ENCODE measurements at places on chromosomes 16 and 17.

DNA sequence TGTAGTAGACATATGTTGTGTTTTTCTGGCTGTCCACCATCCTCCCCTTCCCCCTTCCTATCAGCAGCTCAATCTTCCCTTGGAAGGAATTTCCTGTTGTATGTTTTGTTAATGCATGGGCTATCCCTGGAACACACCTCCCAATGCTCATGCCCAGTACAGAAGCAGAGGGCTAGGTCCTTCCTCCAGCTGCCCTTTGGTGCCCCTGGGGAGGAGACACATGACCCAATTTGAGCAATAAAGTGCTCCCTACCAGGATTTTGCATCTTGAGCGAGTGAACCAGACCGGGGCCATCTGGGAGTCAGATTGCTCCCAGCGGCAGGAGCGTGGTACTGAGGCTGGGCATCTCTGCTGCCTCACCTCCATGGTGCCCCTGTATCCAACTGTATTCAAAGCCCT is 141.5 kb upstream of the MED13 start:
- no peak for DNase-seq

DNA sequence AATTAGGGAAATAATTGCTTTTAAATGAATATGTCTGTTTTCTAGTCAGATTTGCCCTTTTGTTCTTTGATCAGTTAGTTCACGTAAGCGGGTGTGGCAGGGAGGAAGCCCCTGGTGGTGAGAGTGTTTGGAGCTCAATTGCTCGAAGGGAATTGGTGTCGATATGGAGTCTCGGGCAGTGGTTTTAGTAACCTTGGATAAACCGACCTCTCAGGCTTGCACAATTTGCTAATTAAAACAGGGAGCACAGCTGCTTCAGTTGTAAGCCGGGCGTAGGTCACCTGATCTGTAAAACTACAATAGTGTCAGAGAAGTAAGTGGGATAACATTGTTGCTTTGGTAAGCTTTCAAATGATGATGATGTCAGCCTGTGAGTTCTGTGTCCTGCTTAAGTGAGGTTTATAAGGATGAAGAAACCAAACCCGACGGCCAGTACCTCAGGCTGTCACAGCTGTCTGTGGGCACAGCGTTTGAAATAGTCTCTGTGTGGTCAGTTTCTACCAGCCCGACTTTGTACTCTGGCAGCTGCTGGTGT is 2.9 kb downstream of the ZNF750 start:
- DNase-seq = no peak

DNA sequence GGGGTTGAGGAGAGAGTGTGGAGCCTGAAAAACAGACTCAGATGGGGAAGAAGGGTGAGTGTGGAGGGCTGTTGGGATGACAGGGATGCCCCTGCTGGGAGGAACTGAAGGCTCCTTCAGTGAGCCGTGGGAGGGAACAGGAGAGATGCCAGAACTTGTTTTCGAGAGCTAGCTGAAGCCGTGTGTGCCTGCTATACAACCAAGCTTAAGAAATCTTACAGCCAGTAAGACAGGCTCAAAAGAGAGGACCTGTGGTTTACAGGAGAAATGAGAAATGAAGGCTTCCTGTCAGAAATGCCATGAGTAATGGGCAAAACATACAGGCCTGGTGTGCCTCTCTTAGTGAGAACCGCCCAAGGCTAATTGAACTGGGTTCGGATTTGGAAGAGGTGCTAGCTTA is 99.6 kb downstream of the SPACA3 start:
- DNase-seq = no peak

GRCh38 chr16:8846401-8846932 is 22.3 kb downstream of the CARHSP1 start:
- DNase-seq = no peak

- no peak for DNase-seq
Measured at GRCh38 chr16:64242492-64242891, 879.4 kb downstream of the CDH11 start.

GRCh38 chr16:22653876-22654275 is 143.2 kb downstream of the NPIPB5 start:
- no peak for DNase-seq

DNA sequence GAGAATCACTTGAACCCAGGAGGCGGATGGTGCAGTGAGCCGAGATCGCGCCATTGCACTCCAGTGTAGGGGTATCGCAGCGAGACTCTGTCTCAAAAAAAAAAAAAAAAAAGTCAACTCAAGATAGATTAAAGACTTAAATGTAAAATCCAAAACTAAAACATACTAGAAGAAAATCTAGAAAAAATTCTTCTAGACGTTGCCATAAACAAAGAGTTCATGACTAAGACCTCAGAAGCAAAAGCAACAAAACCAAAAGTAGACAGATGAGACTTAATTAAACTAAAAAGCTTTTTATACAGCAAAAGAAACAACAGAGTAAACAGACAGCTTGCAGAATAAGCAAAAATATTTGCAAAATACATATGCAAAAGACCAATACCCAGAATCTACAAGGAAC is 61.2 kb upstream of the ABCC11 start:
- no peak for DNase-seq

GRCh38 chr16:4136229-4136813 is 20.1 kb upstream of the ADCY9 start:
- DNase-seq = no peak

DNA sequence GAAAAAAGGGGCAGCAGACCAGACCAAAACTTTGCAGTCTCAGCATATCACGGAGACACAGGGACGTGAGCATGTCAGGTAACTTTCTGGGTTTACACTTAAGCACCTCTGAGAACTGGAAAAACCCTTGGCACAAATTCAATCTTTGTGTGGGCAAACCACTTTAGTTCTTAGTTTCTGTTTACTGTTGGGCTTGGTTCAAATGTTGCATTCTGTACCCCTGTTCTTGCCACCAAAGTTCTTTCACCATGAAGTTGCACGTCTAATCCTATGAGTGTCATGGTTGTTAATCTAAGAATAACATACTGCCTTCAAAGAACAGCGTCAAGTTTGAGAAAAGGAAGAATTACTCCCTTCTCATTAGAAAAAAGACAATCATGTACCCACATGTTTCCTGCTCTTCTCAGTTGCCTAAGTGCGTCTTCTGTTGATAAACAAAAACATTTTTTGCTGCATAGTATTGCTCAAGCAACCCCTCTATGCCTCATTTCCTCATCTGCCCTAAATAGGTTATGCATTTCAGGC is 11.6 kb downstream of the KRT33A start:
- DNase-seq = no peak

DNA sequence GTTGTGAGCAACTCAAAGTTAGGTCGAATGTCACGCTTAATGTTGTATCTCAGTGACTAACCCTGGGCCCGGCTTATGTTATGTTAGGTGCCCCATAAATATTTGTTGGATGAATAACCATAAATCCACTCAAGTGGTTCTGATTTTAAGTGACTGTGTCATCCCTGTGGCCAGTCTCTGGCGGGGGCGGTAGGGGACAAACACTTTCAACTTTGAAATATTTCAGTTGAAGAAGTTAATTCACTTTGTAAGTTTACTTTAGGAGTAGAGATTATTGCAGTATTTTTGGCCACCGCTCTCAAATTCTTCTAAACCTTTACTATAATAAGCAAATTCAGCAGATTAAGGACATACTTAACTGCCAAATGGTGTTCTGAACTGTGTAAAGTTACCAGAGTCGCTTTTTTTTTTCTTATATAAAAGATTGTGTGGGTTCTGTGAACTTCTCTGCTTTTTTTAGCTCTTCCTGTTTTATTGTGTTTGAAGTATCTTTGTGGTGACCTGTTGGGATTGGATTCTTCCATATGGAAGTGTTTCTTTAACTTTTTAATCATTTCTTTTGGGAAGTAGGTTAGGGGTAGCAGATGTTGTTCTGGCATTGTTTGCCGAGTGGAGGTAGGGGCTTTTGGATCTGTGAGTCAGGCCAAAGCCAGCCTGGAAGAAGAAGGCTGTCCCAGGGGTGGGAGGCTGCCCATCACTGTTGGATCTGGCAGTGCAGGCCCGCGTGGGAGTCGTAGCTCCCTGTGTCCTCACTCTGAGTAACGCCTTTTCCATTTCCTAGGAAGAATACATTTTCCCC is 61.4 kb upstream of the TBX2 start:
- DNase-seq = peak; percentile 64

DNA sequence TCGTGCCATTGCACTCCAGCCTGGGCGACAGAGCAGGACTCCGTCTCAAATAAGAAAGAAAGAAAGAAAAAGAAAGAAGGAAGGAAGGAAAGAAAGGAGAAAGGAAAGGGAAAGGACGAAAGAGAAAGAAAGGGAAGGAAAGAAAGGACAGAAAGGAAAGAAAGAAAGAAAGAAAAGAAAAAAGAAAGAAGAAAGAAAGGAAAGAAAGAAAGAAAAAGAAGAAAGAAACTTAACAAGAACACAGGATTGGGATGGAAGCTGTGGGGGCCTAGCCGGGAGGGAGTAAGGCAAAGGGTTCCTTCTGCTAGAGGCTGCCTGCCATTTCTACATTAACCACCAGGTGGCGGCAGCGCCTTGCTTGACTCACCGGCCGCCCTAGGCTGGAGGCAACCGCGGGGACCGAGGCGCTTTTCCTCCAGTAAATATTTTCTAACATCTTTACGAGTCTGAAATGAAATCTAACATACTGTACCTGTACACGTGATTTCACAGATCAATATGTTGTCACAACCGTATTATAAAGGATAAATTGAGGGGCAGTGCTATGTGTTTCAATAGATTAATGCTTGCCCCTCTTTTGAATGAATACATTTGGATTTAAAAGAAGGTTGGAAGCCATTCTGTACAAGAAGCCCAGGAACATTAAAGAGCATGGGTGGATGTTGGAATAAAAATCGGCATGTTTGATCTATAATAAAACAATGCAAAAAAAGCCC is 6.1 kb downstream of the GJD3 start:
- DNase-seq = peak; percentile 94

DNA sequence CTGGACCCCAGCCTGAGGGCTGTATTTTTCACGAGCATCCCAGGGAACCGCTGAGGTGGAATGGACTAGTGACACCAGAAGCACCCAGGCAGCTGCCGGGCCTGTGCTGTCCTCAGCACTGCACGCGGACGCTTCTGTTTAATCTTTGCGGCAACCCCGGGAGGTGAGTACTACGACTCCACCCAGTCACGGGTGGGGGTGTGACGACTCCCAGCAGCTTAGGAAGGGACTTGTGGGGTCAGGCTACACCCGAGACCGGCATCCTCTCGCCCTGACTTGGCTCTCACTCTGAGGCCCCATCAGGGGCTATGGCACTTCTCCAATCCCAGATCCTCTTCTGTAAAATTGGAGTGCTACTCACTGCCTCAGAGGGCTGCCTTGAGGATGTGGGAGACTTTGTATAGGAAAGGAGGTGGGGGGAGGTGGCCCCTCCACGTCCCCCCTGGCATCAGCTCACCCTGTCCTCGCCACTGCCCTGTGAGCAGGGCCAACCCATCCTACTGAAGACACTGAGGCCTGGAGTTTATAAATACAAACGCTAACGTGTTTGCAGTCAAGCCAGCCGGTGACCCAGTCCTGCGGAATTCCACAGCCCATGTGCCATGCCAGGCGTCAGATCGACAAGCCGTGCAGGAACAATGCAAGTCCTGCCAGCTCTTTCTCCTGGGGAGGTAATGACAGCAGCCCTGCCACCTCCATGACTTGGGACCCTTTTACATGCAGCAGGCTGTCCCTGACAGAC is 44.4 kb downstream of the PPL start:
- peak; percentile 67 for DNase-seq

- no peak for DNase-seq
Measured at GRCh38 chr17:77842528-77843147, 115.9 kb upstream of the TNRC6C start.

DNA sequence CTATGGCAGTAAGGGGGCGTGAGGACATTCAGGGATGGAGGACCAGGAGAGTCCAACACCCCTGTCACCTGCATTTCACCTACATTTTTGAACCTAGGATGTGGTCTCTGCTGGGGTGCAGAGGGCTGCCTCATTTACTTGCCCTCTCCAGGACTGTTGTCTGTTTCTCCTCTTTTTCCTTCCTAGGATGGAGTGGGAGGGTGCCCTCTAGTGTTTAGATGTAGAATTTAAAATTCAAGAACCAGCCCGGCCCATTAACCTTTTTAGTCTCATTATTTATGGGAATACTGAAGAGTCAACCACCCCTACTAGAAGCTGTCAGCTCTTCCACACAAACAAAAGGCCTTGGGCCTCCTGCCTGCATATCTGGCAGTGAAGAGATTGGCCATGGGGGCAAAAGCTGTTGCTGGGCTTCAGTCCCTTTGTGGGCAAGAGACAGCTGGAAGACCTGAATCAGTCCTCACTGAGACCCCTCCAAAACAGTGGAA is 2.5 kb upstream of the STARD3 start:
- peak; percentile 74 for DNase-seq

- peak; percentile 7 for DNase-seq
Measured at GRCh38 chr16:67571464-67571863, 9.1 kb downstream of the CTCF start.

DNA sequence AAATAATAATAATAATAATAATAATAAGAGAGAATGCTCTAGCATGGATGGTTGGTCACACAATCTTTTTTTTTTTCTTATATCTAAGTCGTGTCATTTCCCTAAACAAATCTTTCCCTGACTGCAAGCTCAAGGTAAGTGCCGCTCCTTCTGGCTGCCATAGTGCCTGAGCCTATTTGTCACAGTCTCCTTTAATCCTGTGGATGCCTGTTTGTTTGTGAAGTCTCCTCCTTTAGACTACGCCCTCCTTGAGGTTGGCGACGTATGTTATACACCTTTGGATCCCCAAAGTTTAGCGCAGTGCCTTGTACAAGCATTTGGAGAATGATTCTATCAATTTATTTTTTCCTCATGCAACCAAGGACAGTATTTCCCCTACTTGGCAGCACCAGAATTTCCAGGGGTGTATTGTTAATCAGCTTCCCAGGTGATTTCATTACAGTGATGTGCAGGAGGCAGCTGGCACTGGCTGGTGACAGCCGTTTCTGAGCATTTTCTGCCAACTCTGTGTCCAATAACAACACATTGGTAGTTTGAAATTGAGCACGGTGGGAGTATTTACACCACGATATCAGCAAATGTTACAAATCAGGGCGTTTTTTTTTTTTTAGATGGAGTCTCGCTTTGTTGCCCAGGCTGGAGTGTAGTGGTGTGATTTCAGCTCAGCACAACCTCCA is 26.6 kb downstream of the TMEM238L start:
- DNase-seq = no peak

DNA sequence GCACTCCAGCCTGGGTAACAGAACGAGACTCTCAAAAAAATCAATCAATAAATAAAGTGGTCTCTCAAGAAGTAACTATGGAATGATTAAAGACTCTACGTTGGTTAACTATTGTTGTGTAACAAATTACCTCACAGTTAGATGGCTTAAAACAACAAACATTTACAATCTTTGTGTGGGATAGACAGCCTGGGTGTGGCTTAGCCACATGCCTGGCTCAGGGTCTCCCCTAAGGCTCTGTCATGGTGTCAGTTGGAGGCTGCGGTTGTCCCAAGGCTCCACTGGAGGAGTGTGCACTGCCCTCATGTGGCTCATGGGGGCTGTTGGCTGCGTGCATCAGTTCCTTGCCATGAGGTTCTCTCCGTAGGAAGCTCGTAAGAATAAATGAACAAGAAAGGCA is 294.5 kb downstream of the SNX29 start:
- DNase-seq = no peak

- DNase-seq = no peak
Measured at GRCh38 chr16:53456625-53457024, 22.4 kb downstream of the RBL2 start.

GRCh38 chr16:53094013-53094630 is 39.3 kb downstream of the CHD9 start:
- no peak for DNase-seq
